ENCODE measurements at places on chromosomes 7 and 10.

DNA sequence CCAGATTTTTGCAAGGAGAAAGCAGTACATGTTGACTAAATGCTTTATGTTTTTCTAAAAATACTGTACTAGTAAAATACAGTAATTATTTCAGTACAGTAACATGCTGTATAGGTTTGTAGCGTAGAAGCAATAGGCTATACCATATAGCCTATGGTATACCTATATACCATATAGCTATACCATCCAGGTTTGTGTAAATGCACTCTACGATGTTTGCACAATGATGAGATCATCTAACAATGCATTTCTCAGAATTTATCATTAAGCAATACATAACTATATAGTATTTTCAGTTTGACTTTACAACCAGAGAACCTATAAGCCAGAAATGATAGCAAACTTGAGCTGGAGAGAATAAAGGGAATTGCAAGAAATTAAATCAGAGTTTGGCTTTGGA is 109.7 kb upstream of the DNAJB12 start:
- DNase-seq = no peak

GRCh38 chr7:107847168-107847835 is 43.7 kb upstream of the DLD start:
- no peak for DNase-seq

DNA sequence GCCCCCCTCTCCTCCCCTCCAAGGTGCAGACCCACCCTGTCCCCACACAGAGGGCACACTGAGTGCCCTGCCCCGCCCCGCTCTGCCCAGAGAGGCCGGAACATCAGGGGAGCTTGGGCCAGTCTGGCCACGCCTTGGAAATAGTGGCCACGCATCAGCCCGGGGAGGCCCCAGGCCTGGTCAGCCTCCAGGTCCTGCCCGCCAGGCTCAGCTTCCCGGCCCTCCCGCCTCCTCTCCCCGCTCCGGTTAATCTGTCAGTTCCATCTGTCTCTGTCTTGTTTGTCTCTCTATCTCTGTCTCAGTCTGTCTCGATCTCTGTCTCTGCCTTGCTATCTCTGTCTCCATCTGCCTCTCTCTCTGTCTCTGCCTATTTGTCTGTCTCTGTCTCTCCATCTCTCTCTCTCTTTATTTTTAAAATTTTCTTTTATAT is 28.9 kb upstream of the TNRC18 start:
- DNase-seq = no peak

DNA sequence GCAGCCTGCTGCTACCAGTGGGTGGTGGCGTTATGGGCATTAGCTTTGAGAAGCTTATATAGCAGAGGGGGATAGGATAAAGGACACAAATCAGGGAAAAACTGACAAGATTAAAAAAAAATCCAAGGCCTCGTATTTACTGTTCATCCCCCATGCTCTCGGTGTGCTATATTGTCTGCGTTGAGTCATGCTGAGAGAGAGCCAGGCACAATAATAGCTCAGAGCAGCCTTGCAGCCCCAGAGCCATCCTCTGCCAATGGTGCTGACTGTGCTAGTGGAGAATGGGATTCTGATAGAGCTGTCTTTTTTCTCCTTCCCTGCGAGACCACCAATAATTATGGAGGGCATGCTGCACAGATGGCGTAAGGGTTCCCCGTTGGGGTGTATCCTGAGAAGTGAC is 51.7 kb upstream of the FZD1 start:
- no peak for DNase-seq

DNA sequence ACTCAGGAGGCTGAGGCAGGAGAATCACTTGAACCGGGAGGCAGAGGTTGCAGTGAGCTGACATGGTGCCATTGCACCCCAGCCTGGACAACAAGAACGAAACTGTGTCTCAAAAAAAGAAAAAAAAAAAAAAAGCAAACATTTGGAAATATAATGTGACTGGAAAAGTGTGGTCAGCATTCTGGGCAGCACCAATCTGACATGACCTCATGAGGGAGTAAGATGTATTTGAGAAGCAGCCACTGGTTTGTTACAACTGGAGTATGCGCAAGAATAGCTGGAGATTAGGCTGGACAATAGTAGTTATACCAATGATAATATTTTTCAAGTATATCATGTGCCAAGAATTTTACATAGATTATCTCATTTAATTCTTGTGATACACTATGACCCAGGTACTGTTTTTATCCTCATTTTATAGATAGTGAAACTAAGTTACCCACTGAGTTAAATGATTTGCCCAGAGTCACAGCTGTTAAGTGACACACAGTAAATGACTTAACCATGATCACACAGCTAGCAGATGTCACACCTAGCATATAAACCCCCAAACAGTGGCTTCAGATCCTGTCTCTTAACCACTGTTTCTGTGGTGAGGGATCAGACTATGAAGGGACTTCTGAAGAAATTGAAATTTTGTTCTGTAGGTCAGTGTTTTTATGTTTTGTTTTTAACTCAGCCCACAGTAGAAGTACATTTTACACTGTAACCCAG is 11.1 kb downstream of the MCU start:
- no peak for DNase-seq

- no peak for DNase-seq
Observed at GRCh38 chr7:119664601-119665000, 608.4 kb upstream of the KCND2 start.

GRCh38 chr10:30103595-30104320 is 44.4 kb upstream of the JCAD start:
- no peak for DNase-seq

DNA sequence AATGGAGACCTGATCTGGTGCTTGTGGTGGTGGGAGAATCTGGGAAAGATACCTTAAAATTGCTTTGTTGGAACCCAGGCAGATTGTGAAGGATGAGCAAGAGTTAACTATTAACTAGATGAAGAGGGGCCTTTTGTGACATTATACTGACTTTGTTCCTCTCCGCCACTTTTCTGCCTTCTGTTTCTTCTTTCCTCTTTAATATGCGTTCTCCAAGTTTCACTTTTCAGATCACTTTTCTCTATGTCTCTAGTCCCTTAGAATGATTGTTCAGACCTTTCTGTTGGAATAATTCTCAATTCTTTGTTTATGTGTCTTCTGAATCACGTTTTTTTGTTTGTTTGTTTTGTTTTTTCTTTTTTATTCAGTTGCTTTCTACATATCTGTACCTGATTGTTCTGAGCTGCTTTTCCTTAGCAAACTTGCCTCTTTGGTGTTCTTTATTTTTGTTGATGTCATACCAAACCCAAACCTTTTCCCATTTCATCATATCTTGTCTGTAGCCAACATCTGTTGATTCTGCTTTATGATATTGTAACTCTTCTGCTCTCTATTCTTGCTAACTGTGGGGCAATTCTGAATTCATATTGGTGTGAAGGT is 2.8 kb downstream of the BMPR1A start:
- no peak for DNase-seq

DNA sequence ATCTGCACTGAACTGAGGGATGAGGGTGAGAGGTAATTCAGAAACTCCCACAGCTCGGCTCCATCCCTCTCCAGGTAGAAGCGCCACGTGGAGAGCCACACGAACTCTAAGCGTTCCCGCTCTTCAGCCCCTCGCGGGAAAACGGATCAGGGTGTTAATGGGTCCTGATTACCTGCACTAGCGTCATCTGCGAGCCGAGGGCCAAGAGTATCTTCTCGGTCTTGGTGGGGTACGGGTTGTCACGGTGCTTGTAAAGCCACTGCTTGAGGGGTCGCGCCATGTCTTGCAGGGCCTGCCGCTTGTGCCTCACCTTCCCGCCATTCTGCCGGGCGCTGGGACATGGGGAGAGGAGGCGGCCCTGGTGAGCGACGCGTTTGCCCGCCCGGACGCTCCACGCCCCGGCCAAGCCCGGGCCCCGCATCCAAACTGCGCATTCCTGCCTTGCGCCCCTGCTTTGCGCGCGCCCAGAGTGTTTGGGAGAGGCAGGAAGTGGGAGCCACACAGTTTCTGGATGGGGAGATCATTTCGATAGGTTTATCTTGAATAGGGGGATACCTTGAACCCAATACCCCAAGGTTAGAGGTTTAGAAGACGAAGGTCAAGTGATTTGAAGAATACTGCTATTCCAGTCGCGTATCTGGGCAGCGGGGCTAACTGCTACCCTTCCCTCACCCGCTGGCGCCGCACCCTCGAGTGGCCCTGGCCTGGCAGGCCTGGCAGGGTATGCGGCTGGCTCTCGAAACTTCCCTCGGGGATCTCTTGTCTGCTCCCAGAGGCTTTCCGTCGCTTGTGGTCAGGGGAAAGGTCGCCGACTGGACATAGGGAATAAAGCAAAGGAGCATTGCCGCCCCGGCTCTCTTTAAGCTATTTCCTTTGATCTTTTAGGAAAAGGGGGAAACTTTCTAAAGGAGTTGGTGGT is 4.2 kb downstream of the MKX start:
- DNase-seq = no peak

Data from CD4-positive, alpha-beta T cell treated with Interleukin-21 for 1 hour (primary cell).